ENCODE measurements at places on chromosomes 1 and 21. TPM values are rescaled to one million over a fixed set of nuclear protein-coding genes. Genes with fewer than 3 reads are reported as not detected.

Gene POU2F1
- total RNA-seq, result 6.7 TPM

Gene TNFRSF14
- total RNA-seq, result 26.1 TPM

Gene DDX59
- total RNA-seq, result 11.1 TPM

Gene FYB2
- total RNA-seq, result not detected

Gene ADAM30
- total RNA-seq, result not detected

Gene LEPR
- 11.4 TPM for total RNA-seq

Gene ICOSLG
- 1.3 TPM for total RNA-seq

Gene SPRR4
- total RNA-seq, result not detected

Gene SLAMF7
- total RNA-seq, result not detected

Gene FAM3B
- not detected for total RNA-seq

Gene SIM2
- 0.32 TPM for total RNA-seq

Gene PER3
- 2.3 TPM for total RNA-seq

Gene SERTAD4
- total RNA-seq, result 1.3 TPM

Gene ARMH1
- 0.46 TPM for total RNA-seq

Gene IER5
- 16.2 TPM for total RNA-seq

Gene KRTAP19-3
- not detected for total RNA-seq

Gene CASP9
- 7.1 TPM for total RNA-seq

Gene SMCP
- not detected for total RNA-seq

Gene SGIP1
- 49.2 TPM for total RNA-seq

Gene AGL
- 17.5 TPM for total RNA-seq

Gene MSH4
- total RNA-seq, result under 0.01 TPM

Gene YRDC
- 21.4 TPM for total RNA-seq

Gene TLR5
- total RNA-seq, result 0.32 TPM

Gene SPATA21
- total RNA-seq, result not detected

Gene VWA5B1
- total RNA-seq, result not detected

Gene HFM1
- total RNA-seq, result 0.32 TPM

Gene FCRL1
- not detected for total RNA-seq

Gene TLCD4
- total RNA-seq, result not detected

Gene ATP1A2
- total RNA-seq, result not detected

Gene SMIM1
- not detected for total RNA-seq

Gene ANKRD35
- 0.32 TPM for total RNA-seq

Gene SYT6
- not detected for total RNA-seq

Gene ZNF672
- 19.6 TPM for total RNA-seq

Gene RBM11
- total RNA-seq, result 0.91 TPM

Gene ZMYND12
- 0.32 TPM for total RNA-seq

Gene FCRL2
- total RNA-seq, result not detected
